ENCODE measurements at places on chromosomes 5 and 9.

DNA sequence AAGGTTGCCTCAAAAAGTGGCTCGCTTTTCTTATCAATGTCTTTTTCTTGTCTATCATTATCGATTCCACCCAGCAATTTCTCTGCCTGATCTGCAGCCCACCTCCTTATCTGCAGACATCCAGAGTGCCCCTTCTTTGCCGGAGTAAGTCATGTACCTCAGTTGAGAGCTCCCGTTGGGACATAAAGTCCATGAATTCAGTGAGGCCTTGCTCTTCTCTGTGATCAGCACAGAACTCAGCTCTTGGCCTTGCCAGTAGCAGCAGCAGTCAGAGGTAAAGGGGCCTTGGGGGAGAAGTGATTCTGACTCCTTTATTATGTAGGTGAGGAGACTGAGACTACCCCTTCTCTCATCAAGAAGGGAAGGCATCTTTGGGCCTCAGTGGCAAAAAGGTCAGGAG lies 24.9 kb upstream of the DCAF12 start:
- no peak for DNase-seq

GRCh38 chr5:2797981-2798380 lies 46.5 kb upstream of the IRX2 start:
- no peak for DNase-seq

GRCh38 chr9:98518556-98518955 lies 190.2 kb downstream of the GABBR2 start:
- no peak for DNase-seq

DNA sequence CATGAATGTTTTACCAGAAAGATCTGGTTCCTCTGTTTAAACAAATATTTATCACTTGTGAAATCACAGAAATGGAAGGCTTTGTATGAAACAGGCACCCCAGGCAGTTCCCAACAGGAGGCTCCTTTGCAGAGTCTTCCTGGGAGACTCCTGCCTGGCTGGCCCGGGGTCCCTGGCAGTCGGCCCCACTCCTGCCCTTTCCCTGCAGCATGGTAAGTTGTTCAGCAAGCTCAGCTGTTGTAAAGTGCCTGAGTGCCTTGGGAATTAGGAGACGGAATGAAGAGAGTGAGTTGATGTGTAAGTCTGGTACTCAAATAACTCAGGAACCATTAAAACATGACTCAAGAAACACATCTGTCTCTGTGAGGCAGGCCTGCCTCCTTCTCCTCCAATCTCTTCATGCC lies 17.5 kb upstream of the LHFPL2 start:
- no peak for DNase-seq

DNA sequence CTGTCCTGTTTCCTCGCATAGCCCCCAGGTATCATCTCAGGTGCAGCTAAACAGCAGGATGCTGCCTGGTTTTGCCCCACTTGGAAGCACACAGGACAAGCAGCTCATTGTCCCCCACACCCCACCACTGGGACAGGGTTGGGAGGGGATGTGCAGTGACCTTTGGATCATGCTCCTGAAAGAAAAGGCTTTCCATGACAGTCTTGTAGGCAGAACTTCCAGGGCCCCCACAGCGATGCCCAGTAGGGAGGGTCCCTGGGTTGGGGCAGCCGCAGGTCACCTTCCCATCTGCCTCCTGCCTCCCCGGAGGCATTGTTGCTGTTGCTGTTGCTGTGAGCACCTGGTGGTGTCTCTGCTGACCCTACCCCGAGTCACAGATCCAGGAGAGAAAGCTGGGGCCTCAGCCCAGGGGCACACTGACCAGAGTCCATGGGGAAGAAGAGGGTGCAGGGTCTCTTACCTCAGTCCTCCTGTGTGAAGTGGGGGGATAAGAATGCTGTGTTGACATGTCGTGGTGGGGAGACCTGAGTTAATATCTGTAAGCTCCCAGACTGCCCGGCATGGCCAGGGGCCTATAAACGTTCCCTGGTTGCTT lies 8.5 kb downstream of the CEP72 start:
- no peak for DNase-seq

DNA sequence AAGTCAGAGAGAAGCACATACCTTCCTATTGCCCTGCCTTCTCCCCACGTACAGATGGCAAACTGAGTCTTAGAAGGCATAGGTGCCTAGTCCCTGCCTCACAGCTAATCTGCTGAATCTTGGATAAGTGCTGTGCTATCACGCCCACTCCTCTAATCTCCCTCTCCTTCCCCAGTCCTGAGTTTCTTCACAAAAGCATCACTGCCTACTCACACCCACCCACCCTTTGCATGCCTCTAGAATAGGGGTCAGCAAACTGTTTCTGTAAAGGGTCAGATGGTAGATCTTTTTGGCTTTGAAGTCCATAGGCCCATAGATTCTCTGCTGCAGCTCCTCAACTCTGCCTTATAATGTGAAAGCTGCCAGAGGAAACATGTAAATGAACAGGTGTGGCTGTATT lies 23.2 kb upstream of the JADE2 start:
- DNase-seq, result no peak

DNA sequence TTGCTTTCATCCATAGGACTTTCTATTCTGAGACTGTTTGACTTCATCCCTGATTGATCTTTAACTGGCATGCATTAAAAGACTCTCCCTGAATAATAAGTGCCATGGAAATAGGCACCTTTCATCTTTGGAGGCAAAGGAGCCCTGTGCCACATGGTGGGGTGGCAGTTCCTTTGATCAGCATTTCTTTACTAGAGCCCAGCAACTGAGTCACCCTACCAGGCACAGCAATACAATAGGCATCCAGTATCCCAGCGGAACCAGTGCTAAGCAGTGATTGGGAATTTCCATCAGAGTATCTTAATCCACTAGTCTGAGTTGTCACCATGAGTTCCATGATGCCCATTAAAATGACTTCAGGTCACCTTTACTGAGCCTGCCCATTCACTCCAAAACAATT lies 476.1 kb upstream of the MPDZ start:
- peak; percentile 7 for DNase-seq

GRCh38 chr5:163409384-163409783 lies 28.0 kb upstream of the CCNG1 start:
- DNase-seq, result no peak

GRCh38 chr5:32726086-32726557 lies 15.0 kb downstream of the NPR3 start:
- DNase-seq, result no peak

DNA sequence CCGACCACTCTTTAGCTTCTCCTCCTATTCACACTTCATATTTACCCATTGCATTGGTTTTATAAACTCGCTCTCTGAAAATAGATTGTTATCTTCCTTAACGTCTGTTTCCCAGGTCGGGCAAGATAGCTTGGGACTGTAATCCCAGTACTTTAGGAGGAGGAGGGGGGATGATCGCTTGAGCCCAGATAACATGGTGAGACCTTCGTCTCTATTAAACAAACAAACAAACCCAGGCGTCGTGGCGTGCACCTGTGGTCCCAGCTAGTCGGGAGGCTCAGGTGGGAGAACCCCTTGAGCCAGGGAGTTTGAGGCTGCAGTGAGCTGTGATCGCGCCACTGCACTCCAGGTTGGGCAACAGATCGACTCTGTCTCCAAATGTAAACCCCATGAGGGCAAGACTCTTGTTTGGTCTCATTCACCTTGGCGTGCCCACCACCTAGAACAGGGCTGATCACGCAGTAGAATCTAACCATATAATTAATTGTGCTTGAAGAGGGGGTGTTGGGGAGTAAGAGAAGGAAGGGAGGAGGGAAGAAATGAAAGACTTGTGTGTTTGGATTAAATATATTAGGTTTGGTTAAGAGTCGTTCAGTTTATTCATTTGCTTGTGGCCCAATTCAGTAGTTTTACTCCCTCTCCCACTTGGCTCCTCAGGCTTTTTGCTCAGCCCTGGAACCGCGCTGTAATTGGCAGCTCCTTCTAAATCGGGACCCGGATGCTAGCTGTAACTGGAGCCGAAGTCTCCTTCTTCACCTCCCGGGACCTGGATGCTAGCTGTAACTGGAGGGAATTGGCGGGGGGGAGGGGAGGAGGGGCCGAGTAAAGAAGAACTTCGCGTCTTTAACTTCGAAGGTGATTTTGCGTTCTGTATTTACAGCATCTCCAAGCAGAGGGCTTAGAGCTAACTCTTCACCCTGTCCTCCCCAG lies 24.9 kb downstream of the CDKN2A start:
- DNase-seq, result no peak

GRCh38 chr5:86542532-86542931 lies 75.2 kb upstream of the COX7C start:
- DNase-seq, result no peak

GRCh38 chr5:3835811-3836210 lies 240.2 kb downstream of the IRX1 start:
- DNase-seq, result no peak

DNA sequence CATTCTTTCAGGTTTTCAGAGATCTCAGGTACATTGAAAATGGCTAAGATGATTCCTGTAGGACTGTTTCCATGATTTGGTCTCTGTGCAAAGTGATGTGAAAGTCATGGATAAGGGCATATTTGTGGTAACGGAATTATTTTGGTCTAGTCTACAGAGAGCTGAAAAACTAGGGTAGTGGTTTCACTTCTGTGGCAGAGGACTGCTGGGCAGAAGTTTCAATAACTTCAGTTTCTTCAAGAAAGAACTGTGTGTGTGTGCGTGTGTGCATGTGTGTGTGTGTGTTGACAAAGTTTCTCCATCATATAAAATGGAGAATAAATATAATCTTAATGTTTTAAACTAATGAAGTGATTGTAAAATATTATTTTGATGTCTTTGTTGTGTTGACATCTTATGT lies 4.3 kb downstream of the CNOT8 start:
- DNase-seq, result peak; percentile 57

- no peak for DNase-seq
Observed at GRCh38 chr9:102185962-102186361, 447.5 kb upstream of the GRIN3A start.

DNA sequence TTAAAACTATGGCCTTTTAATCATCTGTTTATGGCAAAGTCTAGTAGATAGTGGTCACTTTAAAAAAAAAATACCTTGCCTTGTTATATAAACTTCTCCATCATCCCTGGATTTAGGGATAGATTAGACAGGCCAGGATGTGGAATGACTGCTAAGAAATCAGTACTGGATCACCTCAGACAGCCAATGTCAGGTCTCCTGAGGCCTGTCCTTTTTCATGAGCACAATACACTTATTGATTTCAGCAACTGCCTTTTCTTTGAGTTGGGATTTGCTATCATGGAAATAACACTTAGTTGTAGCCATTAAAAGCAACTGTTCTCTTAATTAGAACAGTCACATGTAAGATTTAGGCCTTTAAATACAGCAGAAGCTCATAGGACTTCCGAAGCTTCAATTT lies 77.9 kb downstream of the NLN start:
- DNase-seq, result no peak

Measured in fibroblast of lung (primary cell).